Gastroesophageal sphincter (tissue), 4 donors: ENCODE measurements at places on chromosomes 1 and 21. TPM values are rescaled to one million over a fixed set of nuclear protein-coding genes. Genes with fewer than 3 reads are reported as not detected.

The PTPRC gene
- total RNA-seq, result 6.1 TPM

The AUNIP gene
- total RNA-seq, result not detected

The STMN1 gene
- 14.5 TPM for total RNA-seq

The SYCP1 gene
- not detected for total RNA-seq

The OR2L2 gene
- not detected for total RNA-seq

The CNKSR1 gene
- total RNA-seq, result 0.81 TPM

The DEPDC1 gene
- not detected for total RNA-seq

The CPT2 gene
- 18.8 TPM for total RNA-seq

The KCNK1 gene
- total RNA-seq, result 3.6 TPM

The FCRL1 gene
- total RNA-seq, result not detected

The GUCA2B gene
- total RNA-seq, result not detected

The CD244 gene
- 0.15 TPM for total RNA-seq

The XKR8 gene
- total RNA-seq, result 4.3 TPM

The NCAM2 gene
- 4.8 TPM for total RNA-seq

The SELP gene
- 1.9 TPM for total RNA-seq

The TNFRSF1B gene
- 34.9 TPM for total RNA-seq

The LDLRAD2 gene
- not detected for total RNA-seq

The MCM3AP gene
- 95.4 TPM for total RNA-seq

The SLC16A4 gene
- total RNA-seq, result 16.9 TPM

The IFFO2 gene
- 10.4 TPM for total RNA-seq

The MANEAL gene
- 2.6 TPM for total RNA-seq

The LCE1C gene
- not detected for total RNA-seq

The LCE1E gene
- not detected for total RNA-seq

The MRPL55 gene
- total RNA-seq, result 50.2 TPM

The PYHIN1 gene
- 0.84 TPM for total RNA-seq

The DNAJC28 gene
- 1.9 TPM for total RNA-seq

The FMN2 gene
- 0.27 TPM for total RNA-seq

The TDRD5 gene
- total RNA-seq, result 0.27 TPM

The G0S2 gene
- 13.2 TPM for total RNA-seq

The GJA9 gene
- total RNA-seq, result not detected

The ARHGAP29 gene
- total RNA-seq, result 78.4 TPM
